ENCODE measurements at places on chromosomes 2 and 18. TPM values are rescaled to one million over a fixed set of nuclear protein-coding genes. Genes with fewer than 3 reads are reported as not detected.
A peak's percentile ranks its signal among the peaks of the same experiment; 100 is the strongest.

Gene ERFE
- 3.3 TPM for total RNA-seq

Gene WBP1
- 64.4 TPM for total RNA-seq

Gene IL36G
- 0.70 TPM for total RNA-seq

Gene EMILIN1
- total RNA-seq: 4.8 TPM

Gene CYP27A1
- 4.2 TPM for total RNA-seq

Gene FBLN7
- 1.4 TPM for total RNA-seq

Gene GCKR
- total RNA-seq: not detected

Gene ETAA1
- 48.2 TPM for total RNA-seq

Gene MOGAT1
- total RNA-seq: 0.94 TPM

Gene PCARE
- not detected for total RNA-seq

- DNase-seq: no peak
- peaks cover 23% of the 10 kb centered on the region for H3K27me3 ChIP-seq
- H3K4me1 ChIP-seq: peaks cover 27% of the 10 kb centered on the region
- H3K4me3 ChIP-seq: no peak overlapping the region
Observed at GRCh38 chr2:240459401-240460252, 24.2 kb downstream of the GPC1 start.

GRCh38 chr18:34991561-34991960 is 49.7 kb upstream of the MAPRE2 start:
- no peak overlapping the region for H3K4me3 ChIP-seq
- H3K4me1 ChIP-seq: no peaks in the 10 kb centered on the region
- H3K36me3 ChIP-seq: 0 out of 2 replicates have a peak, but pooled peaks cover 5% of the 10 kb centered on the region
- no peaks in the 10 kb centered on the region for H3K27me3 ChIP-seq

- H3K36me3 ChIP-seq: no peaks in the 10 kb centered on the region
- H3K4me3 ChIP-seq: no peak overlapping the region
- H3K27ac ChIP-seq: no peak overlapping the region
- no peaks in the 10 kb centered on the region for H3K27me3 ChIP-seq
Observed at GRCh38 chr2:194545978-194546377, 1111.0 kb upstream of the SLC39A10 start.

DNA sequence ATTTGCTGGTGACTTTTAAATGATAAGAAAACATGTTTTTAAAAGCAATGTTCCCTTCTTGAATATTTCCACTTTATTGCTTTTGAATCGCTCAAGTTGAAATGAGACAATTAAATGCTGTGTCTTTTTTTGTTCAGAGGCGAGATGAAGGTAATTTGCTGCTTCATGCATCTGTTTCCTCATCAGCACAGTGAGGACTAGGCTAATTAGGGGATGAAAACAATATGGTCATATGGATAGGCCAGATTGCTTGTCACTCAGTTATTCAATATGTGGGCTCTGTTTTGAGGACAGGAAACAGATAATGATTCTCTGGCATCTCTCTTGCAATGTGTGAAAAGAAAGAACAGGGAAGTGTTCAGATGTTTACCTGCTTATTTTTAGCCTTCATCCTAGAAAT is 61.0 kb downstream of the ERBB4 start:
- H3K27me3 ChIP-seq: no peaks in the 10 kb centered on the region
- no peak overlapping the region for H3K4me3 ChIP-seq
- H3K27ac ChIP-seq: no peak overlapping the region
- no peak for DNase-seq
- no peaks in the 10 kb centered on the region for H3K36me3 ChIP-seq

GRCh38 chr2:203741566-203741965 is 35.1 kb downstream of the CD28 start:
- no peak overlapping the region for H3K27ac ChIP-seq
- no peak for DNase-seq
- H3K27me3 ChIP-seq: no peaks in the 10 kb centered on the region
- H3K4me3 ChIP-seq: no peak overlapping the region
- H3K36me3 ChIP-seq: no peaks in the 10 kb centered on the region
- no peaks in the 10 kb centered on the region for H3K4me1 ChIP-seq

- peaks cover 6% of the 10 kb centered on the region for H3K4me1 ChIP-seq
- DNase-seq: no peak
- no peaks in the 10 kb centered on the region for H3K36me3 ChIP-seq
- no peak overlapping the region for H3K4me3 ChIP-seq
Observed at GRCh38 chr18:39057423-39058064, 1491.9 kb upstream of the CELF4 start.

- H3K4me1 ChIP-seq: 0 out of 2 replicates have a peak, but pooled peaks cover 6% of the 10 kb centered on the region
- no peaks in the 10 kb centered on the region for H3K36me3 ChIP-seq
- H3K4me3 ChIP-seq: no peak overlapping the region
- peak; percentile 14 for DNase-seq
- H3K27me3 ChIP-seq: no peaks in the 10 kb centered on the region
Observed at GRCh38 chr2:102514061-102514785, 41.2 kb downstream of the SLC9A4 start.

GRCh38 chr2:84041506-84041905 is 417.6 kb downstream of the SUCLG1 start:
- no peak overlapping the region for H3K4me3 ChIP-seq
- no peaks in the 10 kb centered on the region for H3K4me1 ChIP-seq
- H3K36me3 ChIP-seq: no peaks in the 10 kb centered on the region
- no peak for DNase-seq

GRCh38 chr2:230870544-230871360 is 6.0 kb downstream of the ITM2C start:
- no peak for DNase-seq
- 0 out of 2 replicates have a peak overlapping the region, but pooled peaks have one; percentile 97 for H3K27ac ChIP-seq
- peaks cover 60% of the 10 kb centered on the region for H3K4me1 ChIP-seq
- H3K4me3 ChIP-seq: no peak overlapping the region
- H3K36me3 ChIP-seq: peaks cover 5% of the 10 kb centered on the region

GRCh38 chr2:38960609-38961320 is 71.1 kb downstream of the ARHGEF33 start:
- no peaks in the 10 kb centered on the region for H3K36me3 ChIP-seq
- no peak for DNase-seq
- H3K27ac ChIP-seq: no peak overlapping the region
- H3K27me3 ChIP-seq: peaks cover 40% of the 10 kb centered on the region
- H3K4me1 ChIP-seq: peaks cover 5% of the 10 kb centered on the region

GRCh38 chr2:240411261-240412160 is 24.0 kb upstream of the GPC1 start:
- H3K4me1 ChIP-seq: no peaks in the 10 kb centered on the region
- H3K4me3 ChIP-seq: no peak overlapping the region
- H3K36me3 ChIP-seq: no peaks in the 10 kb centered on the region

- H3K27ac ChIP-seq: no peak overlapping the region
- H3K4me3 ChIP-seq: peak overlapping the region; percentile 70
- peaks cover 34% of the 10 kb centered on the region for H3K27me3 ChIP-seq
- peaks cover 7% of the 10 kb centered on the region for H3K4me1 ChIP-seq
Observed at GRCh38 chr2:132415915-132416722, 486 bp upstream of the GPR39 start.

DNA sequence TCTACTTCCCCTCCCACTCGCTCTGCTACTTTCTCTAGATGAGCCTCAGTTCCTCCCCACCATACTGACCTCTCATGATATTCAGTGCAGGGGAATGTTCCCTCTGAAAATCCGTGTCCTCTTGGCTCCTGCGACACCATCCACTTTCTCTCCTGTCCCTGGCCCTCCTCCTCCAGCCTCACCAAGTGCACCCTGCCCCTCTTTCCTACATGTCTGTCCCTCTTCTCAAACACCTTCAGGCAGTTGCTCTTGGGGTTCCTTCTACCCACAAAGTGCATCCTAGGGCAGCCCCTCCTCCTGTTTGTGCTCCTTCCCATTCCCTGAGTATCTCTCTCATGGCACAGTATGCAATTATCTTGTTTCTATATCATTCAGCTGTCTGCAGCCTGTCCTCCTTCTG is 246.4 kb upstream of the RAB6C start:
- no peak for DNase-seq
- H3K27ac ChIP-seq: no peak overlapping the region
- no peak overlapping the region for H3K4me3 ChIP-seq
- no peaks in the 10 kb centered on the region for H3K27me3 ChIP-seq
- H3K36me3 ChIP-seq: no peaks in the 10 kb centered on the region

All from GM23338 (cell line).